ENCODE measurements at places on chromosomes 2 and 18. TPM values are rescaled to one million over a fixed set of nuclear protein-coding genes. Genes with fewer than 3 reads are reported as not detected.
A peak's percentile ranks its signal among the peaks of the same experiment; 100 is the strongest.

GRCh38 chr2:186887107-186888090, 38.4 kb upstream of the ZSWIM2 start:
- no peak for DNase-seq

GRCh38 chr2:88128654-88129312, 921 bp upstream of the FABP1 start:
- no peak for DNase-seq

DNA sequence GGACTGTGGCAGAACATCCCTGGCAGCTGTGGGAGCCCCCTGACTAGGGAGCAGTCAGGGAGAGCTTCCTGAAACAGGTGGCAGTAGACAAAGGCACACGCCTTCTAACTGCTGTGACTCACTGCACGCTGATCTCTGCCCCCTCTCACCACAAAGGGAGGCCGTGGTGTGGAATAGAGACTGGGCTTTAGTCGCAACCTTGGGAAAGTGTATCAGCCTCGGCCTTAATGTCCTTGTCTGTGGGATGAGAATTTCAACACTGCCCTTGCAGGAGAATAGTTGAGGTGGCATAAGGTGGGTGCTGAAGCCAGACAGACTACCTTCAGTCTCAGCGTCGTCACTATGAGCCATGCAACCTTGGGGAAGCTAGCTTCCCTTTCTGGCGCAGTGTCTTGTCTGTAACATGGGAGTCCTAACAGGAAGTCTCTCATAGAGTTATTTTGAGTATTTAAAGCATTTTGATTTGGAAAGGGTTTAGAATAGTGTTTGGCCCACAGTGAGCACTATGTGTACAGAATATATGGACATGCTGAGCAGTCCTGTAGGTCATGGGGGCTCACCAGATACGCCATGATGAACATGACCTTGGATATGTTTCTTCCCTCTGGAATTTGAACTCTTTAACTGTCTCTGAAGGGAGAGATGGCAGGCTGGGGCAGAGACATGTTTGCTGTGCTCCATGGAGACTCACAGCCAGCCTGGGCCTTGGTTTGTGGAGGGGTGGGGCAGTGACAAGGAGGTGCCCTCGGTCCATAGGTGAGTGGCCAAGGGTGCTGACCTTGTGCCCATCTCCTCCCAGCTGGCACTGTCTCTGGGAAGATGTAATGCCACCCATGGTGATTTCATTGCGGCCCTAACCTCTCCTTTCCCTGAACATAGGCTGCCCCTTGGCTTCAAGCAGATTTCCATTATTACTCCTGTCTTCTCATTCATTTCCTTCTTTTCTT, 29.5 kb upstream of the SMAD7 start:
- DNase-seq = no peak

DNA sequence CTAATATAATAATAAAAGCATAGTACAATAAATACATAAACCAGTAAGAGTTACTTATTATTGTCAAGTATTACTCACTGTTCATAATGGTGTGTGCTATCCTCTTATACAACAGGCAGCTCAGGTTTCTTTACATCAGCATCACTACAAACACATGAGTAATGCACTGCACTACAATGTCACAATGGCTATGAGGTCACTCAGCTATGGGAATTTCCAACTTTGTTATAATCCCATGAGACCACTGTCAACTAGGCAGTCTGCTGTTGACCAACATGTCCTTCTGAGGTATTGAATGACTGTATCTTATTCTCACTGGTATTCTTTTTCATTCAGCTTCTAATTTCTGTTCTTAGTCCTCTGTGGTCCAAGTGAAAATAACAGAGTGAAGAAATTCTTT, 250.4 kb upstream of the DSEL start:
- peak; percentile 85 for DNase-seq

DNA sequence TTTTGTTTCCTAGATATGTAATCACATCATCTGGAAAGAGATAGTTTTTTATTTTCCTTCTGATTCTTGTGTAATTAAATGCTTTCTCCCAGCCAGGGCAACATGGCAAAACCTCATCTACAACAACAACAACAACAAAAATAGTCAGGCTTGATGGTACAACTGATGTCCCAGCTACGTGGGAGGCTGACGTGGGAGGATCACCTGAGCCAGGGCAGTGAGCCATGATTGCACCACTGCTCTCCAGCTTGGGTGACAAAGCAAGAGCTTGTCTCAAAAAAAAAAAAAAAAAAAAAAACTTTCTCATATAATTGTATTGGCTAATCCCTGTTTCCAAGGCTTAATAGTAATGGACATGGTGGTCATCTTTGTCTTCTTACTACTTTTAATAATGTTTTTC, 26.4 kb upstream of the PGAP1 start:
- DNase-seq = no peak

DNA sequence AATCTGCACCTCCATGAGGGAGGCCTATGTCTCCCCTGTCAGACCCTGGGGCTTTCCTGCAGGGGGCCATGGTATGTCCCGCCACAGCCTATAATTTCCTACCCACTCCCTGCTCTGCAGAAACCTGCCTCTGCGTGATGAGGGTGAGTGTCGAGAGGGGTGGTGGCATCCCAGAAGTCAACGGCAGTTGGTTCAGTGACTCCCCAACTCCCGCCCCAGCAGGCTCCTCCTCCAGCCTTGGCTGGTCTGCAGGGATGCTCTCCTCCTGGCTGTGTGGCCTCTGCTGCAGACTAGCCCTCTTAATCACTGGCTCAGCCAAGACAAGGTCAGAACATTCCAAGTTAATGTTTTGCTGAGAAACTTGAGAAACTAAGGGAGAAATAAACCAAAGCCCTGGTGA, 13.3 kb downstream of the CELF4 start:
- DNase-seq = peak; percentile 31

- DNase-seq = peak; percentile 94
Observed at GRCh38 chr2:67825476-67825875, 237.3 kb downstream of the C1D start.

GRCh38 chr2:11876889-11877288, 130.5 kb downstream of the LPIN1 start:
- DNase-seq = no peak

DNA sequence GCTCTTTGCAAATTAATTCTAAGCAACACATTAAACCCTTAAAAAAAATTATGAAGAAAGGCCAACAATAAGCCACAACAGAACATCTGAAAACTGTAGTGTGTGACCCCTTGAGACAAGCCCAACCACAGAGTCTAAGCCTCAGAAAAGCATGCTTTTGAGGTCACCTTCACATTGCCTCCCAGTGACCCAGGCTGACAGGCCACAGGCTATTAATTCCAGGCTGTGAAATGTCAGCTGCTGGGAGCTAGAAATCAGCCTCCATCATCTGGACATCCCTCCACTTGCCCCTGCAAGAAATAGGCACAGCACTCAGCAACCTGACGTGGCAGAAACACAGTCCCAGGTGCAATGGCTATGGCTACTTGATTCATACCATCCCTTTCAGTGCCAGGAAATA, 179.4 kb upstream of the ZFP36L2 start:
- DNase-seq = no peak

DNA sequence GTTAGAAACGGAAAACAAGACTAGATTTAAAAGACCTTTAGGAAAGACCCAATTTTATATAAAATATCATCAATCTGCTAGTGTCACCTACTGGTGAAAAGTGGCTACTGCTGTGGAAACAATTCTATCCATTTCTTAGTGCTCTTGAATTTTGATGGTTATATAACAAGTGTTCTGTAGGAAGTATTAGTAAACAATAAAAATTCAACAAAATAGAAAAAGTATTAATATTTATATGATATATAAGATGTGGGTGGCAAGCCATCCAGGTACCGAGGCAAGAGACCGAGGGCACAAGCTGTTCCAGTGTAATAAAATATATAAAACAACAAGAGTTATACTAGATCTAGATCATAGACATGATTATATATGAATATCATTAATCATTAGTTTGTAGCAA, 6.2 kb upstream of the TMEM87B start:
- peak; percentile 74 for DNase-seq

DNA sequence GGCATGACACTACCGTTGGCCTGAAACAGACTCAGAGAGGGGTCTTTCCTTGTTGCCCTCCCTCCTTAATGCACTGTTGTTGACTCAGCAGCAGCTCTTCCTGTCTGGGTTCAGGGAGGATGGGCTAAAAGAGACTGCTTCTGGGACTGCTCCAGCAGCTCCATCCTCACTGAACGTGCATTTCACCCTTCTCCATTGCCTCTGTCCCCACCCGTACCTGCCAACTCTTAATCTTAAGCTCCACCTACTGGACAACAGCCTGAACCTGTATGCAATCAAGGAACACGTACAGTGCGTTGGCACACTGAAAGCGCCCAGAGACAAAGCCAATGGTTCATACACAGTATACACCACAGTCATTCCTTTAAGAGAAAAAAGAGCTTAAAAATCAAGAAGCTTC, 230.8 kb upstream of the RAB6C start:
- DNase-seq = no peak

DNA sequence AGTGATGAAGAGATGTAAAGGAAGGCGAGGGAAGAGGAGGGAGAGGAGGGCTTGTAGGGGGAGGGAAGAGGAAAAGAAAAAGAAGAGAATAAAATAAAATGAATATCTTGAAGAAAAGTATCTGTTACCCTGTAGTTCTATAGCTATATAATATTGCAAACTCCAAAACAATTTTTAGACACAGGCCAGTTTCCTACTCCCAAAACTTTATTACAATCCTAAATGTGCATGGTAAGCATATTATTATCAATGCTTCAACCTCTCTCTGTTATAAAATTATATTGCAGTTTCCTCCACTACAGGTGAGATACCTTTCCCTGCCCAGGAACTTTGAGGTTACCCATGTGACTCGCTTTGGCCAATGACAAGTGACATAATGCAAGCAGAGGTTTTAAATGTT, 1351.6 kb upstream of the NRXN1 start:
- DNase-seq = no peak

- DNase-seq = no peak
Observed at GRCh38 chr18:28574175-28574574, 397.2 kb upstream of the CDH2 start.

GRCh38 chr2:226439337-226439736, 360.3 kb downstream of the IRS1 start:
- no peak for DNase-seq

- peak; percentile 66 for DNase-seq
Observed at GRCh38 chr2:108215794-108216211, 24.0 kb upstream of the SULT1C3 start.

DNA sequence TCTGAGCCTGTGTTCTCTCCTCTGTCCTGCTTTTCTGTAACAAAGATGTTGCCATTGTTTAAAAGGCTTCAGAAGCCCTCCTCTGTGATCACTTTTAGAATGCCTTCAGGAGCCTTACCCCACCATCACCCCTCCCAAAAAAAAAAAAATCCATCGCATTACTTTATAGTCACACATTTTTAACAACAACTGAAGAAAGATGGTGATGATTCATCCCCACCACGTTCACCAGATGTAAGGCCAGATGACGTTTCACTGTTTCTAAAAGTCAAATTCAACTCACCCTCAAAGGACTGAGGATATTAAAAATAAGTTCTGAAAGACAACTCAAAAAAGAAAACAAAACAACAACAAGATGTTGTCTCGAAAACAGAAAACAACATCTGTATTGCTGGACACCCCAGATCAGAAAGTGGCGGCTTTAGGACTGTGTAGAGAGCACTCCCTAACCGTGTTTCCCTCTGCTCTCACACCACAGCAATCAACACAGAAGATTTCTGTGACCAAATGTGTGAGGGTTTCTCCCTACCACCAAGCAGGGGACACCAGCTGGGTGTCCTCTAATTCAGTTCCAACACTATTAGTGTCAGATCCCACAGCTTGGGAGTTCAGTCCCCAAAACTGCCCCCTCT, 61.9 kb upstream of the CREB1 start:
- no peak for DNase-seq

GRCh38 chr18:42264497-42264896, 309.5 kb downstream of the PIK3C3 start:
- peak; percentile 9 for DNase-seq

DNA sequence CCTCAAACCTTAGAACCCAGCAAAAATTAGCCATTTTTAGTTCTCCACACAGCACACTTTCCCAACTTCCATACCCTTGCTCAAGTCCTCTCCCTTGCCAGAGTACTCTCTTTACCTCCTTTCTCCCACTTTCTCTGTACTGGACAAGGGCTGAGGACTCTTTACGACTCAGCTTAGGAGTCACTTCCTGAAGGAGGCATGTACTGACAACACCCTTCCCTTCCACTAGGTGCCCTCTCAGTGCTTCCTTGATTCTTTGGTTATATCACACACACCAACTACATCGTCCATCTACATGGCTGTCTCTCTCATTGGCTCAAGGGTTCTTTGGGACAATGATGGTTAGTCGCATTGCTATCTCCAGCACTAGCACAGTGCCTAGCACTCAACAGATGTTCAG, 5.2 kb upstream of the C18orf63 start:
- DNase-seq = peak; percentile 72

- peak; percentile 78 for DNase-seq
Observed at GRCh38 chr2:8876628-8877027, 39.2 kb upstream of the KIDINS220 start.

GRCh38 chr2:215796140-215796855, 217.1 kb downstream of the MREG start:
- DNase-seq = peak; percentile 90

- no peak for DNase-seq
Observed at GRCh38 chr18:25144820-25145219, 207.1 kb downstream of the ZNF521 start.

GRCh38 chr2:108853421-108853820, 66.8 kb downstream of the CCDC138 start:
- no peak for DNase-seq

DNA sequence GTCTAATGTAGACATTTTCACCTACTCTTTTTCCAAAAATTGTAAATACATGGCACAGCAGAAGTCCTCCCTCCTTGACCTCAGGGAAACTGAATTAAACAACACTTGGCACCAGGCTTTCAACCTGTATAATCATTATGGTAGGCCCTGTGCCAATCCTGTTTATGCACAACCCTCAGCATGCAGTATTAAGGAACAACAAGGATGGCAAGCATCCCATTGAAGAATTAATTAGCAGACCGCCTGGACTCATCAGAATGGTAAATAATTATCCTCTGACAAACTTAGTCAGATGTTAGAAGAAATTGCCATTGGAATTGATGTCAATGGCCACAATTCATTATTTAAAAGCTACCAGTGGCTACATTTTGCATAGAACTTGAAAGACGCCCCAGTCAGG, 66.3 kb upstream of the GALNT5 start:
- no peak for DNase-seq

The GLS gene
- total RNA-seq = 1,910 TPM

The C2orf15 gene
- total RNA-seq = 5.6 TPM

The ANKRD39 gene
- total RNA-seq = 6.3 TPM

The SCN2A gene
- 0.35 TPM for total RNA-seq

The FOXI3 gene
- not detected for total RNA-seq

The SIX3 gene
- not detected for total RNA-seq

The PSTPIP2 gene
- total RNA-seq = 21.9 TPM

The LANCL1 gene
- total RNA-seq = 95.0 TPM

The C2orf80 gene
- not detected for total RNA-seq

The DYSF gene
- 10.2 TPM for total RNA-seq

The GPR155 gene
- total RNA-seq = 3.3 TPM

The MAPK4 gene
- not detected for total RNA-seq

The C2orf78 gene
- total RNA-seq = not detected

The ACKR3 gene
- total RNA-seq = 0.35 TPM
